ENCODE measurements at places on chromosomes 11 and 22.

- DNase-seq: no peak
Observed at GRCh38 chr11:81897639-81898038, 836.0 kb downstream of the FAM181B start.

GRCh38 chr11:770642-771616 is 6.4 kb downstream of the GATD1 start:
- no peak for DNase-seq

GRCh38 chr11:95134491-95134890 is 44.8 kb downstream of the ENDOD1 start:
- peak; percentile 28 for DNase-seq

DNA sequence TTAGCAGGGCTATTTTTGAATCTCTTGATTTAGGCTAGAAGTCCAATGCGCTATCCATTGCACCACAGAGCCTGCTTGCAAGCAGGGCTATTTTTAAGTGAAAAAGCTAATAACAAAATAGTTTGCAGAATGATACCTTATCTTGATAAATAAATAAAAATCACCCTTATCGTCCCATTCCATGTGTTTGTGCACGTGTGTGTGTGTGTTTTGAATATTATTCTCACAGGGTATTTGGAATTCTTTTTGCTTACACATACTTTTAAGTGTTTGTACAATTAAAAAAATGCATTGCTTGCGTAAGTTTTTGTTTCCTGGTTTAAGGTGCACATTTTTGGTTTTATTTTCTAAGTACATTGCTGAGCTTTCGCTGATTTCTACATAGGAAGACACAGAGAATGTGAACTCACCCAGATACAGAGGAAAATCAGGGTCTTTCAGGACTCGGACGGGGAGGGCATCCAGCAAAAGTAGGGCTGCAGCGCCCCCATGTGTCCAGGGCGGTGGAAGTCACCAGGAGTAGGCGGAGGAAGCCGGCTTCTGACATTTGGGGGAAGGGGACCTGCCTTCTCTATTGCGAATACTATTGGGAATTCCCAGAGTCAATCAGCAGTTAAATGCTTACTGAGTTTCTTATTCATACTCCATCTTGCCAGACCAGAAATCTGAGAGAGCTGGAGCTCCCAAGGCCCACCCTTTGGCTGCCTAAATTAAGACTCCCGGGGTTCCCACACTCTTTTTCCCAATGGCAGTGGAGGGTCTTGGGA is 27.3 kb downstream of the SLC1A2 start:
- peak; percentile 60 for DNase-seq

DNA sequence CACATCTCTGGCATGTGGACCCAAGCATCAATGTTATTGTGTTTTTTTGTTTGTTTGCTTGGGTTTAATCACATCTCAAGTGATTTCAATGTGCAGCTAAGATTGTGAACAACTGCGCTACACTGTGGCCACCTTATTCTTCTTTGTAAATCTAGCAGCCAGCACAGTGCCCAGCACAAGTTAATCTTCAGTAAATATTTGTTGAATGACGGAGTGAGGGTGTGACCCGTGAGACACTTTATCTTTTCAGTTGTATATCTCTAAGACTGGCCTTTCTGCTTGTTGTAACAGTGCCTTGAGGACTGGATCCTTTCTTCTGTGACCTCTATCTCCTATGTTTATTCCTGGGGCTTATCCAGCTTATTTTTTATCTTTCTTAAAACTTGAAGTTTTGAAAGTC is 21.4 kb upstream of the AMOTL1 start:
- no peak for DNase-seq

DNA sequence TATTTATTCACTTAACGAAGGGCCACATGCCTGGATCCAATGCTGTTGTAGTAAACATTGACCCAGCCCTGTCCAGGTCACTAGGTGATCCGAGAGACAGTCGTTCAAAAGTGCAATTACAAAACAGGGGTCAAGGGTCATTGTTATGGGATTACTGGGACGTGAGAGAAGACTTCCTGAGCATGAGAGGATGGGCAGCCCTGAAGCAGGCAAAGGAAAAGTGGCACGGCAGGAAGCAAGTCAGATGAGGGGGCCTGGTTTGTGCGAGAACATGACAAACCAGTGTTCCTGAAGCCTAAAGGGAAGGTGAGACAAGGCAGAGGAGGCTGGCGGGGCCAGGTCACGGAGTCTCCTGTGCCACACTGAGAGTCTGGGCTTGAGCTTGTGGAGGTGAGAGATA is 15.8 kb upstream of the MMP20 start:
- no peak for DNase-seq

DNA sequence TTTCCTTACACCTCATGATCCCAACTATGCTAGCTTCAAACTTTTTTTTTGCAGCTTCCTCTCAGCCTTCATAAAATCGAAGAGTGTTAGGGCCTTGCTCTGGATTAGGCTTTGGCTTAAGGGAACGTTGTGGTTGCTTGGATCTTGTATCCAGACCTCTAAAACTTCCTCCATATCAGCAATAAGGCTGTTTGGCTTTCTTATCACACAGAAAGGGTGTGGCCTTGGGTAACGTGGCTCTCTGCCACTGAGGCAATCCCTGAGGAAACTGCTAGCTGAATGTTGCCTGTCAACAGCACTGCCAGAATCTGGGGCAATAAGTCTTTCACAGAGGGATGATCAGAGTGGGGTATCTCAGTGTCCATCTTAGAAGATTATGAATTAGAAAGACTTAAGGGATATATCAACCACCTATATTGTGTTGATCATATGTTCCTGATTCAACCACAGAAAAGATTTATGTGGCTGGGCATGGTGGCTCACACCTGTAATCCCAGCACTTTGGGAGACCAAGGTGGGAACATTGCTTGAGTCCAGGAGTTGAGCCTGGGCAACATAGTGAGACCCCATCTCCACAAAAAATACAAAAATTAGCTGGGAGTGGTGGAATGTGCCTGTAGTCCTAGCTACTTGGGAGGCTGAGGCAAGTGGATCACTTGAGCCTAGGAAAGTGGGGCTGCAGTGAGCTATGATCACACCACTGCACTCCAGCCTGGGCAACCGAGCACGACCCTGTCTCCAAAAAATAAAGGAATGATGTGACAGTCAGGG is 12.5 kb upstream of the CUL5 start:
- DNase-seq: no peak

- no peak for DNase-seq
Observed at GRCh38 chr11:6319001-6319703, 1.1 kb downstream of the CAVIN3 start.

- no peak for DNase-seq
Observed at GRCh38 chr11:43649501-43649900, 31.0 kb upstream of the HSD17B12 start.

GRCh38 chr11:117037279-117037974 is 60.8 kb downstream of the SIK3 start:
- DNase-seq: no peak

GRCh38 chr11:13897646-13898276 is 64.8 kb upstream of the SPON1 start:
- DNase-seq: no peak

DNA sequence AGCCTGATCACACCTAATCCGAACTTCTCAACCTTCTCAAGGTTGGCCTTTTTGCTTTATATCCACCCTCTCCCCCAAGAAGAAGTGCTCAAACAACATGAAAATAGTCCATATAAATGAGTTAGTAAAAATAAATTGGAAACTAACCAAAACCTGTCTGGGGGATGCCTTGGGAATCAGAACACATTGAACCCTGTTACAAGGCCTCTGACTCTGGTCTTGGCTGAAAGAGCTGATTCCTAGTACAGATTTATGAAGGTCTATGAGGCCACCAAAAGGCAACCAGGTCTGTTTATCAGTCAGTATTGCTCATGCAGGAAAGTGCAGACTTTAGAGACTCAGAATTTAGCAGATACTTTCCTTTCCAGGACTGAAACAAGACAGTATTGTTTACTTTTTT is 49.7 kb downstream of the NRXN2 start:
- DNase-seq: no peak

- no peak for DNase-seq
Observed at GRCh38 chr11:121351083-121351630, 58.6 kb downstream of the SC5D start.

DNA sequence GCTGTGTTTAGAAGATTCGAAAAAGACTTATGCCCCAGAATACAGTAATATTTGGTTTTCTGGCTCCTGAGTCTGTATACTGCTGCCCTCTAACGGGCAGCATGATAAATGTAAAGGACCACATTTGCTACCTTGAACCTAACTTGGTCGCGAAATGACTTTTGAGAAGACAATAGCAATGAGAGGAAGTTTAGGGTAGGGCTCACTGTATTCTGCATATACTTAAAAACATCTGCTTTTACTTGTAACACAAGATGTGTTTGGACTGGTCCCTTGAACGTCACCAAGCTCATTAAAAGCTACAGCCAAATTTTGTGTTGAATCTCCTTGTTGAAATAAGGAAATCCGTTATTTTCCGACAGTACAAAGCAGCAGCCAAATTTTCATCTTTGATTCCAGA is 309.1 kb downstream of the SWAP70 start:
- DNase-seq: no peak

DNA sequence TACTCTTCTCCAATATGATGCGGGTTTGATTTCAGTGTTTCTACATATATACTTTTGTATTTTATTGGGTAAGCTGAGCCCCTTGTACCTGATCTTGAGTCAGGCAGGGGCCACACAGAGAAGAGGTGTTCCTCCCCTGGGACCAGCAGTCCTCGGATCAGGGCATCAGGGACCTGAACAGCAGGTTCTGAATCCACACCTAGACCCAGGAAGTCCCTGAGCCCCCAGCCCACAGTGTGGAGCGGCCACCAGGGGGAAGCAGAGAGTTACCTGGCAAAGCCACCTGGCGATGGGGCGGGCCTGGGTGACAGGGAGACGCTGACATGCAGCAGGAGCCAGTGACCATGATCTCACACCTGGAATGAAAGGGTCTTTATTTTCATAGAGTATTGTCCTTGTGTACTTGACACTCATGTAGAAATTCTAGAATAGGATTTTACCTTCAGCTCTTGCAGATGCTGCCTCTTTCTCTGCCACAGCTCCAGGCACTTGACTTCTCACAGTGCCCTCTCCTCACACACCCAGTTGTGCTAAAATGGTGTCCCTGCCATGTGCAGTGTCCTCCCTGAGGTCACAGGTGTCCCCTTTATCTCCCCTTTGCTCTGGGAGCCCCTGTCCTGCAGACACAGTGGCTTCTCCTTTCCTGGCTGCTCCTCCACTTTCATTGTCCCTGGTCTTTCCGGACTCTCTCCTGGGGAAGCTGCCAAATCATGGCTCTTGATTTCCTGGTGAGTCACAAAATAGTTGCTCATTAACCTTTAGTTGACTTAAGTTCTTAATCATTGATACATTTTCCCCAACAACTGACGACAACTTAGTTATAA is 48.5 kb downstream of the GGTLC2 start:
- DNase-seq: no peak

- no peak for DNase-seq
Observed at GRCh38 chr11:36558571-36559413, 9.0 kb upstream of the RAG1 start.

DNA sequence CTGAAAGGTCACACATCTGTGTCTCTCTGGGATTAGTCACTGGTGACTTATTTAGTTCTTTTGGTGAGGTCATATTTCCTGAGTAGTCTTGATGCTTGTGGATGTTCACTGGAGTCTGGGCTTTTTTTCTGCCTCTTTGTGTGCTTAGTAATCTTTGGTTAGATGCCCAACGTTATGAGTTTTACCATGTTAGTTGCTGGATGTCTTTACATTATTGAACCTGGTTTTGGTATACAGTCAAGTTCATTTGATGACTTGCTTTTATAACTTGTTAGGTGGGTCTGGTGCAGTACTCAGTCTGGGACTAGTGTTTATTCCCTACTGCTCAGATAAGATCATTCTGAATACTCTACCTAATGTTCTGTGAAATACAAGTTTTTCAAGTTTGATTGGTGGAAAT is 26.2 kb upstream of the SLC37A2 start:
- DNase-seq: no peak

- DNase-seq: no peak
Observed at GRCh38 chr11:63783925-63784592, 15.5 kb upstream of the ZFTA start.

DNA sequence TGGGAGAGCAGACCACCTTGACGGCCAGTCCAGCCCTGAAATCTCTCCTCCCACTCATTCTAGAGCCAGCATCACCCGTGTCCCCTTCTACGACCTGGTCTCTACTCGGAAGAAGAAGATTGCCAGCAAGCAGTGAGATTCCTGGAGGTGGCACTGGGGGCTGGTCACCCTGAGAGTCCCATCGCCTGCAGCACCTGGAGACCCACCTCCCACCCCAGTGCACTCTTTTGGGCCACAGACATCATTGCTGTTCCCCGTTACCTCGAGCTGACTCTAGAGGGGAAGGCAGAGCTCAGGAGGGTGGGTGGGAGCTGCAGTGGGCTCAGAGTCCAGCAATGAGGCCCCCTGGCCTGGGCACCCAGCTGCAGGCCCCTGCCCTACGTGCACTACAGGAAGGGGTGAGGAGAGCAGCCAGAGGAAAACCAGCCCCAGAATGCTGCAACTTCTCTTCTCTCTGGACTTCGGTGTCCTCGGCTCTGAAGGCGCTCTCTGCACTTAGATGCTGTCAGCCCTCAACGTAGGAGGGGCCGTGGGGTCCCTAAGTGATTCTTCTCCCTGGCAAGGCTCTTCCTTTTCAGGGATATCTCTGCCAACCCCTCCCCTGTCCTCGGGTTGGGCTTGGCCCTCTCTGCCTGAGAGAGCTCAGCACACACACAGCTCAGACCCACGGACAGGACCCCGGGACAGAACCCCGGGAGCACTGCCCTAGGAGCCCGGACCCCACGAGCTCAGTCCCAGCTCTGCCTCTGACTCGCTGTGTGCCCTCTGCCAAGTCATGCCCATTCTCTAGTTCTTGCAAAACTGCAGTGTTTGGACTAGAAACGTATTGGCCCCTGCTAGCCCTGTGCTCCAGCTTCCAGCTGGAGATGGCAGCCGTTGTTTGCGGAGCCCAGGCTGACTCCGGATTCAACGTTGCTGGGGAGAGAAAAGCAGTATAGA is 31.3 kb downstream of the CYTH4 start:
- no peak for DNase-seq

- no peak for DNase-seq
Observed at GRCh38 chr11:97751405-97751804, 1269.3 kb upstream of the CNTN5 start.

GRCh38 chr11:2776351-2777061 is 76.7 kb upstream of the KCNQ1OT1 start:
- no peak for DNase-seq

GRCh38 chr11:59174664-59175033 is 2.7 kb downstream of the DTX4 start:
- peak; percentile 9 for DNase-seq

Measured in anterior cingulate cortex (tissue), 58 donors.